ENCODE measurements at places on chromosomes 3 and 15.

DNA sequence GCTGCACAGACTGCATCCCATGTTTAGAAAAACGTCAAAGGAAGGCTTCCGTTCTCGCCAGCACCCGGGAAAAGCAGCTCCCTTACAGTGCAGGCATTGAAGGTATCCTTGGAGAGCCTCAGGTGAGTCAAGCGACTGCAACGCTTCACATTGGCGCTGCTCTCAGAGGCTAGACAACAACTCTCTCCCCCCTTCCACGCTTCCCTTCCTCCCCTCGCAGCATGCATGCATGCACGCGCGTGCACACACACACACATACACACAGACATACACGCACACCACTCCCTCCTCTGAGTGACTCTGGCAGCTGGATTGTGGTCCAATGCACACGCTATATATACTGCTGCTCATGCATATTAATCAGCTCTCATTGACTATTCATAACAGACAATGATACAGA is 191.1 kb downstream of the PDZRN3 start:
- no peak for DNase-seq

- no peak for DNase-seq
Measured at GRCh38 chr3:121794264-121794983, 40.4 kb downstream of the IQCB1 start.

- DNase-seq, result no peak
Measured at GRCh38 chr3:100083209-100083608, 31.1 kb downstream of the FILIP1L start.

GRCh38 chr3:104291878-104292277 is 1074.8 kb upstream of the ALCAM start:
- no peak for DNase-seq

GRCh38 chr3:143595456-143596077 is 252.7 kb downstream of the SLC9A9 start:
- peak; percentile 42 for DNase-seq

DNA sequence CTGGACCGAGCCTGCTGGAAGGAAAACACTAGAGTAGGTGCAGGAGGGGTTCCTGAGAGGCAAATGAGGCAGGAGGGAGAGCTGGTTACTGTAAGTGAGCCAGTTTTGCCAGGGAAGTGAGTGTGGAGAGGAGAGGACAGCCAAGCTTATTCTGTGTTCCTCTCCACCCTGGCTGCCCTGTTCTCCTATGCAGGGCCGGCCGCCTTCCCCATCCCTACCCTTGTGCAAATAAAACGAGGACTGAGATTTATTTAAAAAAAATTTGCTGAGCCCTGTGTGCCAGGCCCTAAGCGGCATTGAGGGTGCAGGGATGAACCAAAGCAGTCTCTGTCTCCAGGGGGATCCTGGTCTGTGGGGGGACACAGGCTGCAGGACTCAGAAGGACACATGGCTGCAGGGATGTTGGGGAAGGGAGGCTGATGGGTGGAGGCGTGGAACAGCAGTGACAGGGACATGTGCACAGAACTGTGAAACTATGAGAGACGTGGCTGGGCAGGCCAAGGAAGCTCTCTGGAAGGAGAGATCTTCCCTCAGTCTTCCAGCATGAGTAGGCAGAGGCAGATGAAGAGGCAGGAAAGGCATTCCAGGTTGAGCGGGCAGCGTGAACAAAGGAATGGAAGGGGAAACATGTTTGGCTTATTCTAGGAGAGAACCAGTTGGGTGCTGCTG is 12.1 kb downstream of the CORO2B start:
- DNase-seq, result no peak

DNA sequence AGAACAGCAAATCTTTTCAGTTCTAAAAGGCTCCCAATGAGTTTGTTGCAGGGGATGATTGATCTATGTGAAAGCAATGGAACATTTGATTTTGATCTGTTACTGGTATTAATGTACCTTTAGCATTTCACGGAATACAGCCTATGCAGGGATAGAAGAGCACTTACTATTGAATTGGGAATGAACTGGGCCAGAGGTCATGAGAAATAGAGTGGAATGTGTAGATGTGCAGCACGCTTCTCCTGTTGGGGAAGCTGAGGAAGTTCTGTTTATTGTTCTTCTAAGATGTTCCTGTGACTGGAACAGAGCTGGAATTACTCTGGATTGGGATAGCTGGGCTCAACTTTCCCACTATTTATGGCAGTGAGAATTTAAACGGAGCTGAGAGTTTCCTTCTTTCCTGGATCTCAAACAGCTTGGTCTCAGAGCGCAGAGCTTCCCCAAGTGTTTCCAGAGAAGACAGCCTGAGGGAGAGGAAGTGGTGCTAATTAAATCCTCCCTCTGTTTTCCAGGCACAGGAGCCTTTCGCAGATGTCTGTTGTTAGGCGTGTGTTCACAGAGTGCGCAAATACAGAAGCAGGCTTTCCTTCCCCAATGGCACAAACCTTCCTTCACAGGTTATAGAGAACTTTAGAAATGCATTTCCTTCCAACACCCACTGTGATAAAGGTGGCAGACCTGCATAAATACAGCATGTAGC is 32.5 kb downstream of the TPRG1 start:
- no peak for DNase-seq

DNA sequence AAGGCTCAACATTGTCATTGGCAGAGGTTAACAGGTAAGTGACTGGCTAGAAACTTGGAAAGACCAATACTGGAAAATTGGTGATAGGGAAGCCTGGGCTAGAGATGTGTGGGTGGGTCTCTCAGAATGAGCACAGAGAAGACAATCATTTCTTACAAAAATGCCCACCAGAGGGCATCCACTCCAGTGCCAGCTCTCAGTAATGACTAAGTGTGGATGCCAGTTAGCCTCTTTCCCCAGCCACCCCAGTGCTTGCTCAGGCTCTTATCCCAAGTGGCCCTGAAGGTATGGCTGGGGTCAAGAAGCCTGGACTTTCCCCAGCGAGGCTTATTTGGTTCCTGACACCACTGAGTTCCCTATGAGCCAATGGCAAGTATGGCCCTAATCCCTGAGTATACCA is 115.9 kb upstream of the ST8SIA2 start:
- peak; percentile 18 for DNase-seq

GRCh38 chr3:189188466-189188865 is 16.7 kb downstream of the TPRG1 start:
- DNase-seq, result no peak

DNA sequence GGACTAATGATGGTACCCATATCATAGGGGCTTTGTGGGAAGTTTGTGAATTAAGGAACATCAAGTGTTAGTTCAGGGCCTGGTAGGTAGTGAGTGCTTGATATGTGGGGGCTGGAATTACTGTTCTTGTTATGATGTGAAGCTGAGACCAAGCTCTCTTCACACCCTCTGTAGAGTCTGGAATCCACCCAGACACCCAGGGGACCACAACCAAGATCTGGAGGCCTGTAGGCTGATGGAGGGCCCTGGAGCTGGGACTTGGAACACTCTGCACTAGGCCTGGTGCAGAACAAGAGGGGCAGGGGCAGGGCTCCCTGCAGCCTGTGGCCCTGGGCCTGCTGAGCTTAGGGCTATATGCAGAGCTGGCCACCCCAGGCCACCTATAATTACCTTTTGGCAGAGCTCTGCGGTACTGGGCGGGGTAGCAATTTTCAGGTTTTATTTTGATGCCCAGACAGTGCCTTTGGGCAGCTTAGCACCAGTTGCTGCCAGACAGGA is 13.1 kb upstream of the PRKCD start:
- DNase-seq, result no peak

- no peak for DNase-seq
Measured at GRCh38 chr3:192864941-192865340, 52.7 kb downstream of the MB21D2 start.

GRCh38 chr15:67594770-67595169 is 52.3 kb downstream of the MAP2K5 start:
- no peak for DNase-seq

GRCh38 chr3:139909811-139910210 is 25.2 kb upstream of the CLSTN2 start:
- DNase-seq, result no peak

GRCh38 chr3:17046623-17047022 is 161.9 kb downstream of the PLCL2 start:
- DNase-seq, result no peak

DNA sequence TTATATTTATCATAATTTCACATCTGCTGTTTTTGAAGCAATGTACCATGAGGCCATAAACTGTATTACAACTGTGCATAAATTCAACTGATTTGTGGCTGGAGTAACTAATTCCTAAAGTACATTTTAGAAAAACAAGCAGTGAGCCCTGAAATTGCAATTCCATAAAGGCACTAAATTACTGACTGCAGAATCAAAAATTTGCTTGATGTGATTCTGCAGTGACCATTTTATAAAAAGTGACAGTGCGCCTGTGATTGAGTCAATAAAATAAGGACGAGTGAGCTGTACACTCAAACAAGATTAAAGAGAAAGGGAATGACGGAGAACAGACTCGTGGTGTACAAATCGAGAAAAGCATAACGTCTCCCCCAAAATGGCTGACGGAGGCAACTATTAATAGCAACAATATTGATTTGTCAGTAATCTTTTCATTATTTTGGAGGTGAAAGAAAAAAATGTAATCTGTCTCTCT is 121.4 kb upstream of the MEIS2 start:
- DNase-seq, result no peak

GRCh38 chr3:38630070-38630469 is 19.4 kb downstream of the SCN5A start:
- DNase-seq, result no peak

DNA sequence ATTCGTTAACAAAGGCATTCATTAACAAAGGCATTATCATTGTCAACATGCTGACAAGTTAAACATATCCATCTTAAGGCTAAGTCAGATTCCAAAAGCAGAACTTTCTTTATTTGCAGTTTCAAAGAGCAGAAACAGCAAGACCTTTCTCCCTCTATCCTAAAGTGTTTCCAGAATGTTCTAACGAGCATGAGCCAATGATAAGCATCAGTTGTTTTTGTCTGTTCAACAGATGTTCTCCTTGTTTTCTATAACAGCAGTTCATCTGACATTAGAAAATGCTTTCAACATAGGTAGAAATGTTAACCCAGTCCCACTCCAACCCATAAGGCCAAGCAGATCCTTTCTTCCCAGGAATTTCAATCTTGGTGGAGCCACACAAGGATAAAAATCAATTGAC is 77.6 kb upstream of the POMGNT2 start:
- no peak for DNase-seq

DNA sequence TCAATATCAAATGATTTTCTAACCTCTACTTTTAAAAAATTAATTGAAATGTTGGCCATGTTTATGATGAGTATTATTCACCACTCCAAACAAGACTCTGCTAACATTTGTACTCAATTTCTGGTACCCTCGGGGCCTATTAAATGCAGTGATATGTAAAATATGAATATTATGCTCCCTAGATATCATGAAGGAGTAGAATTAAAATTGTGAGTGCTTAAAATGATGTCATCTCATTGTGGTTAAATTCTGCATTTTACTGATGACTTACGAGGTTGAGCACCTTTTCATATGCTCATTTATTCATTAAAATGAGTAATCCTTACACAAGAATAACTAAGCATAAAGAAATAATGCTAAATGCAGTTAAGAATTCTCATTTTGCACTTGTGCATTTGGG is 159.9 kb downstream of the OCA2 start:
- no peak for DNase-seq

DNA sequence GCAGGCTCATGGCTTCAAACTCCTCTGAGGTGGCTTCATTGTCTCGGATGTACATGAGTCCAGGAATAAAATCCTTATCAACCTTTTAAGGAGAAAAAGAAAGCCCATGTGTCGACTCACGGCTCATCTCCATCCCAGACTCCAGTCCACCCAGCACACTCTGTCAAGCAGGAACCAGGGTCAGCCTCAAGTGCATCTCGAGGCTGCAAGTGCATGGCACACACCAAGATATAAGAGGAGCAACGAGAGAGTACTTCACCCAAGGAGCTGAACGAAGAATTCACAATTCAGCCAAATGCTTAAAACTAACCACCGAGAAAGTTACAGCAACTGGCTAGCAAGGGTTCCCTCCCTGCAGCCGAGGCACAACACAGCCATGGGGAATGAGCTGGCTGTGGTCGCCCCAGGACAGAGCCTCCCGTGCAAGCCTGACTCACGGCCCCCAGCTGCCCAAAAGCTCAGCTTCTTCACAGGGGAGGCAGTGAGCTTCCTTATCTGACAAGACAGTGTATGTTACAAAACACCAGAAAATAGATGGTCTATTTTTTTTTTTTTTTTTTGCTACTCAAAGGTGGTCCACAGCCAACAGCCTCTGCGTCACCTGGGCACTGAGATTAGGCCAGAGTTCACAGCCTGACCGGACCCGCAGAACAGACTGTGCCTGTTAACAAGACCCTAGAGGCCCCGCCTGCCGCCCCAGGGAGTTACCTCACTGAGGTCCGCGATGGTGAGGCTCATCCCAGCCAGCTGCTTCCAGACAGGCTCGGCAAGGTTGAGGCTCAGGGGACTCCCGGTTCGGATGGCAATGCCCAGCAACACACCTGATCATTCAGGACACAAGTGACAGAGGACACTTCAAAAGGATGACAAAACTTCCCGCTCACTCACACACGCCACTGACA is 15.9 kb upstream of the OCA2 start:
- DNase-seq, result no peak

DNA sequence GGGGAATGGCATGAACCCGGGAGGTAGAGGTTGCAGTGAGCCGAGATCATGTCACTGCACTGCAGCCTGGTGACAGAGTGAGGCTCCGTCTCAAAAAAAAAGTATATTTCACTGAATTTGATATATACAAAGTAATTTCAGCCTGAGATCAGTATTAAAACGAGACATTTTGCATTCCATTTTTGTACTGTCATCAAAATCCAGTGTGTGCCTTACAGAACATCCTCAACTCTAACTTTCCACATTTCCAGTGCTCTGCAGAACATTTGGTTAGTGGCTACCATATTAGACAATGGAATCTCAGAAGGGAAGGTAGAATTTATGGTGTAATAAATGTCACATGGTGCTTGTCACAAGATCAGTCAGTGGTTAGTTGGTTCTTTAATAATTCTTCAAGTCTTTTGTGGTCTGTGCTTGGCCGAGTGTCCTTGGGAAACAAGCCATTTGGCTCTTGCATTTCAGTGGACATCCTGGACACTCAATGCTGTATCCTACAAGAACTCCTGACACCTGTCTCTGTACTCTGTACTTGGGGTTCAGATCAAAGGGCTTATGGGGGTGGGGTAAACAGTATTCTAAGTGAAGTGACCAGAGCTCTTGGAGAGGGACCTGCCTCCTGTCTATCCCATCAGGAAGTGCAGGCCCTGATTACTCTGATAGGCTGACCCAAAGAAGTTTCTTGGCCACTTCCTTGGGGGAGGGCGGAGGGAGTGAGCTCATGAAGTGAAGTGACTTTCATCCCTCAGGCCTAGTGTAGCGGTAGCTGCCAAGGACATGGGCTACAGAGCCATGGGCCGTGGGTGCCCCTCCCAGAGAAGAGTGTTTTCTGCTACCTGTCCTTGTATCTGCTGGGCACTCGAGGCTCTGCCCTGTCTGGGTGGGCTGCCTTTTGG is 3.7 kb downstream of the ACVR2B start:
- no peak for DNase-seq

GRCh38 chr15:35540885-35541284 is 5.1 kb downstream of the DPH6 start:
- DNase-seq, result no peak

All from GM10248 (cell line).